Dermis microvascular lymphatic vessel endothelial cell (primary cell): ENCODE measurements at places on chromosomes 2 and 18. TPM values are rescaled to one million over a fixed set of nuclear protein-coding genes. Genes with fewer than 3 reads are reported as not detected.

The CCBE1 gene
- total RNA-seq = under 0.01 and 0.13 TPM in 2 replicates

GRCh38 chr2:85933753-85934594 is 45.2 kb upstream of the ST3GAL5 start:
- DNase-seq = no peak

The ZNF521 gene
- total RNA-seq = 66.4 and 151 TPM in 2 replicates

DNA sequence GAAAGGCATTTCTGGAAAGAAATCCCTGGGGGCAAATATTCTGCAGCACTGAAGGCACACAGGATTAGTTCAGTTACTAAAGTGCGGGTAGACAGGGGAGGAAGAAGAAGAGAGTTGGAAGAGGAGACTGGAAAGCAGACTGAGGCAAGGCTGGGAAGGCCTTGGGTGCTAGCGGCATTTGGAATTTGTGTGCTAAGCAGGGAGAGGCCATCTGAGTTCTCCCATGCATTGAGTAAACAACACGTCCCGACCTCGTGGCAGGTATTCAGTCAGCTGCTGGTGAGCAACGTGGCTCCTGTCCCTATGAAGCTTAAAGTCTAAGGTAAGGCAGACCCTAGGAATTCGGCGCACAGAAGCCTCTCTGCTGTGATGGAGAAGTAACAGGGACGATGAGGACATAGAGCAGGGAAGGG is 30.7 kb downstream of the ATP8B1 start:
- no peak for DNase-seq

DNA sequence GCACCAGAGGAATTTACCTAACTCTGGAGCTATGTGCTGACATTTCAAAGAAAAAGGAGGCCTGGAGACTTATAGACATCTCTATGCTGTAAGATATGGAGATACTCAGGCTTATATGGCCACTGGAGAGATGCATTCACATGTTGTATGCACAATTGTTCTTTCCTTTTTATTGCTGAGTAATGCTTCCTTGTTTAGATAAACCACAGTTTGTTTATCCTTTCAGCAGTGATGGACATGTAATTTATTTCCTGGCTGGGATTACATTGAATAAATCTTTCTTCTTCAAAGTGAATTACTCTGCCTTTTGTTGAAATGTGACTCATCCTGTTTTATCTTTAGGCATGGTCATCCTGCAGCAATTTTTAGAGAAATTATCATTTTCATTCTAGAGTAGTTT is 716.7 kb upstream of the GCFC2 start:
- no peak for DNase-seq

DNA sequence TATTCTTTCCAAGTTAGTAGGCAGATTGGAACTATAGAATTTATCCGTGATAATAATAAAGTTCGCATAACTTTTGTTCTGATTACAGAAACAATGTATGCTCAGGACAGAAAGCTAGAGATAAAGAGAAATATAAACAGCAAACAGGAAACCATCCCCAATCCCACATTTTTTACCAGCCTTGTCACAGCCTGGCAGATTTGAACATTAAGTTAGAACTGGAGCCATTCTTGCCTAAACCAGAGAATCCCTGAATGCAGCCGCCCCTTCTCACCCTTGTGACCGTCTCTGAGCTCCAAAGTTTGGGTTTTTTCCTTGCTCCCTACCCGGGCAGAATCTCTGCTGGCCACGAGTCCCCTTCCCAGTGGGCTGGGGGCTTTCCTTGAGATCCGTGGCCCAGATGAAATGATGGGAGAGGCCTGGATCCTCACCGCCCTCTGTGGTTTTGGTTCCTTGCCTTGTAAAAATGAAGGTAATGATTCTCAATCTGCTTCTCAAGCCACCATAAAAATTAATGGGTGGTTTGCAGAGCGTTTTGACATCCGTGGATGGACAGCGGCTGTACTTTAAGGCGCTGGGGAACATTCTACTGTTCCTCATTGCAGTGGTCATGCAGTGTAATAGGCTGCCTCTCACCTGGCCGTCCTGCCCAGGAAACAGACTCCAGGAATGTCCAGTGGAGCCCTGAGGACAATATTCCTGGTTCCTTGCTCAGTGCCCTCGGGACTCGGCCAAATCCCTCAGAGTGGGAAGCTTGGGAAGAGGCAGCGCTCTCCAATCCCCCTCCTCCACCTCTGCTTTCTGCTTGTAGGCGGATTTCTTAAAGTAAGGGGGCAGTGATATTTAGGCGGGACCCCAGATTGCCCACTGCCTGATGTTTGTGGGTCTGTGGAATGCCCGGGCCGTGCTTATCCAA is 1.6 kb downstream of the SH3BP4 start:
- peak; percentile 37 for DNase-seq

The FSIP2 gene
- total RNA-seq = under 0.01 TPM in 2 replicates

The ASB18 gene
- total RNA-seq = not detected in 2 replicates

GRCh38 chr2:75199428-75200011 is at the start of gene TACR1:
Gene TACR1 (minus strand): TSS chr2:75199520. CDS start chr2:75198934, 586 bp downstream.
- peak; percentile 9 for DNase-seq

- DNase-seq = peak; percentile 56
Measured at GRCh38 chr2:61135510-61135909, 26.5 kb upstream of the C2orf74 start.

DNA sequence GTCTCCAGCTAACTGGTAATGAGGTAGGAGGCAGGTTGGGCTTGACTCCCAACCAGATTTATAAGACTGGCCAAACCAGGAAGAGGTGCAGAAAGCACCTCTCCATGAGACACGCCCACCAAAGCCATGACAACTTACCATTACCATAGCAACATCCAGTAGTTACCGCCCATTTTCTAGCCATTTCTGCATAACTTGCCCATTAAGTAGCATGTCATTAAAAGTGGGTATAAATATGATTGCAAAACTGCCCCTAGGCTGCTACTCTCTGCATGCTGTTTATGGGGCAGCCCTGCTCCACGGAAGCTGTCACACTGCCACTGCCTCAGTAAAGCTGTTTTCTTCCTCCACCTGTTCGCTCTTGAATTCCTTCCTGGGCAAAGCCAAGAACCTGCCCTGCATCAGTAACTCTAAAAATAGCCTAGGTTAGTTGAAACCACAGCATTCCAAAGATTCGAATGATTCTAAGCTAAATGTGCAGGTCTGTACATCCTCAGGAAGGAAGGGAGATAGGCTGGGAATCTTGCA is 131.9 kb downstream of the ATL2 start:
- no peak for DNase-seq

DNA sequence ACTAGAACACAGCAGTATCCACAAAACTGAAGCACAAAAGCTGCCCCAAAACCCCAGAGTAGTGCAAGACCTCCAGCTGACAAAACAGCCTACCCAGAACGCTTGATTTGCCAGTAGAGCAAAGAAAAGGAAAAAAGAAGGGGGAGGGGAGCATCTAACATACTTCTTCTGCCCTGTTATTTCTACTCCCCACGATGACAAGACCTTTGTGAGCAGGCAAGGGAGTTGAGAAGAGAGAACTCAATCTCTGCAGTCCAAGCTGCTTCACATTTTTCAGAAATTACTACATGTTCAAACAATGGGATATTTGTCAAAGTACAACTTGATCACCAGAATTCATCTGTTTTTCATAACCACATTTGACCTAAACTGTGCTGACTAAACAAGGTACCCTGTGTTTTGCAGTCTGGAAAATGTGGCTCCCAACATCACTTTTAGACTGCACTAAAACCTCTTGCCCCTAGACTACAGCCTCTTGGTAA is 286.7 kb downstream of the EXOC6B start:
- DNase-seq = no peak

The RNF125 gene
- total RNA-seq = 4.4 and 4.5 TPM in 2 replicates

DNA sequence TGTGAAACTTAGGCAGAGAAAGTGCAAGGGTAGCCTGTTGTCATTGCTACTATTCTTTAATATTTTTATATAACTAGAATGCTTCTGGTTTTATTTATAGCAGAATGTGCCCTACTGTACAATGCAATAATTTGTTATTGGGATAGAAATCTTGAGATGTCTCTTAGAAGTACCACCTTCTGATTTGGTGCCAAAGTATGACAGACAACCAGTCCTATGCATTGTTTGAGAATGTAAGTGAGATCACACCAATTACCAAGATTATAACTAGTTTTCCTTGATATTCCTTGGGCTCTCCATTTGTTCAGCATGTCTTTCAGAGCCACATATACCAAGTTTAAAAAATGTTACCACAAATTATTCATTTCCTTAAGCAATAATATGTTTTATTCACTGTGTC is 399.7 kb downstream of the CPS1 start:
- peak; percentile 10 for DNase-seq

- no peak for DNase-seq
Measured at GRCh38 chr2:88176352-88176984, 6.3 kb downstream of the THNSL2 start.

DNA sequence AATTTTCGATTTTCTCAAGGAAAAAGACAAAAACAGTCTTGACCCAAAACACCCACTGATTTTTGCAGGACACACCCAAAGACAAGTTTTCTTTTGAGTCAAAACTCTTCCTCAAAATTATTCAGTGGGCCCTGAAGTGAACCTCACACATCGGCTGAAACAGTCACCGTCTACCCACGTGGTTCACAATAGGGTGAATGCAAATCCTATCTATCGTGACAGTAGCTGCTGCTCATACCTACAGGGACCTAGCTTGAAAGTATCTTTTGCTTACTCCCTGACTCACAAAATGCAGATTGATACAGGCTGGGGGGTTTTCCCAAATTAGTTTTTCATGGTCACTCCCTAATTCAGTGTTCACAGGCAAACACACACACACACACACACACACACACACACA is 10.7 kb upstream of the CD226 start:
- no peak for DNase-seq
